A549 treated with dexamethasone at 1 μM for 4 hours (cell line): ENCODE measurements at places on chromosomes 1 and 21. TPM values are rescaled to one million over a fixed set of nuclear protein-coding genes. Genes with fewer than 3 reads are reported as not detected.

PALMD gene
- total RNA-seq, result 0.16 to 0.27 TPM (median 0.19 TPM) in 5 replicates

RCSD1 gene
- total RNA-seq, result 0.02 to 0.09 TPM (median 0.02 TPM) in 5 replicates

C1orf87 gene
- not detected in 5 replicates for total RNA-seq

GDAP2 gene
- total RNA-seq, result 7.4 to 9.5 TPM (median 8.6 TPM) in 5 replicates

C2CD4D gene
- not detected in 5 replicates for total RNA-seq

SH2D1B gene
- total RNA-seq, result 0.11 to 0.36 TPM (median 0.21 TPM) in 5 replicates

FTCD gene
- 0.16 to 0.33 TPM (median 0.19 TPM) in 3 of 5 replicates, not detected in the others for total RNA-seq

SPRR2B gene
- total RNA-seq, result not detected in 5 replicates

NIBAN1 gene
- total RNA-seq, result 0.85 to 1.2 TPM (median 1.1 TPM) in 5 replicates

A3GALT2 gene
- not detected in 5 replicates for total RNA-seq
